ENCODE measurements at places on chromosomes 3 and 15.

DNA sequence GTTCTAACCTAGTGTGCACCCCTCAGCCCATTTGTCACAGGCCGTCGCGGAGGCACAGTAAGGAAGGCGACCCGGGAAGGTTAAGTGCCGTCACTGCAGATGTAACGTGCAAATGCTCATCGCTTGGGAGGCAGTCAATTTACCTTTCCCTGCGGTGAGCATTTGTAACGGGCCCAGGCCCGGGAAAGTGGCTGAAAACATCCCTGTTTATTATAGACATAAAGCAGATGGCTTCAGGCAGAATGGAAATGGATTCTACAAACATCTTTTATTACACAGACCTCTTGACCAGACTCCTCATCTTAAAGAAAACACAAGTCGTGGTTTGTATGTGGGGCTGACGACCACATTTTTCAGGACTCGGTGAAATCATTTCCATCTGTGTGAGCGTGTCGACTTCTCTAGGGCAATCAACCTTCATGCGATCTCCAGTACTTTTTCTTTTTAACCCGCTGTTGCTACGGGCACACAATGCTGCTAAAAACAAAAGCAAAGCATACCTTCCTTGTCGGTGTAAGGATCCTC is 43.6 kb downstream of the NMNAT3 start:
- no peak overlapping the region for H3K4me3 ChIP-seq
- no peak for DNase-seq
- H3K36me3 ChIP-seq = no peaks in the 10 kb centered on the region

DNA sequence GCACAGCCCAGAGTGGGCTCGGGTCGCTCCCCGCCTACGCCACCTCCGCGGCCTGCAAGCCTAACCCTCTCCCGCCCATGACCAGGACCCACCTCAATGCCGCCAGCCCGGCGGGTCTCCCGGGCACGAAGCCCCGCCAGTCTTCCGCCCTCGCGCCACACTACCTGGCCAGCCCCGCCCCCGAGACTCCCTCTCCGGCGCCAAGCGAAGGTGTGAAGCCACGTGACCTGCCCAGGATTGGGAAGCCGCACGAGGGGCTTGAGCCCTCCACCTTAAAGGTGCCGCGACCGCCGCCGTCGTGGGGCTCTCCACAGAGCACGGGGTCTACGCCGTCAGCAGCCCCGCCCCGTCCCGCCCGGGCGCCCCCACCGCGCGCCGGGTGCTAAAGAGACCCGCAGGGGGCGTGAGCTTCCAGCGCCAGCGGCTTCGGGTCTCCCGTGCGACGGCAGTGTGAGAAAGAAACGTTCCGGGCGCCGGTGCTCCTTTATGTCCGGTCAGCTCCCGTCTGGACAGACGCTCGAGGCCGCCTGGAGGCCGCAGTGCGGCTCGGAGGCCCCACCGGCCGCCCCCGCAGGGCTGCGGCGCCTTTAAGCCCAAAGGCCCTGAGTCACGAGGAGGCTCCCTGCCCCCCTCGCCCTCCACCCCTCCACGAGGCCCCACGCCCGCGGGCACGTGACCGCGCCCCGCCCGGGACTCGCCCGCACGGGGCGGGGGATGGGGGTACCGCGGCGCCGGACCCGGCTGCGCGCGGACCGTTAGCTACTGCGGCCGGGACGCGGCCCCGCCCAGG is at the start of gene CPEB1:
TSS of gene CPEB1 (minus strand) at position 319 of the 790 bp plus-strand sequence. CDS start 18,904 bp downstream, outside the sequence.
- peaks cover 12% of the 10 kb centered on the region for H3K4me1 ChIP-seq
- no peak within 1 kb of the TSS for H3K27ac ChIP-seq
- peak within 1 kb of the TSS; percentile 49 for H3K4me3 ChIP-seq
- no peaks in the 10 kb centered on the region for H3K27me3 ChIP-seq

DNA sequence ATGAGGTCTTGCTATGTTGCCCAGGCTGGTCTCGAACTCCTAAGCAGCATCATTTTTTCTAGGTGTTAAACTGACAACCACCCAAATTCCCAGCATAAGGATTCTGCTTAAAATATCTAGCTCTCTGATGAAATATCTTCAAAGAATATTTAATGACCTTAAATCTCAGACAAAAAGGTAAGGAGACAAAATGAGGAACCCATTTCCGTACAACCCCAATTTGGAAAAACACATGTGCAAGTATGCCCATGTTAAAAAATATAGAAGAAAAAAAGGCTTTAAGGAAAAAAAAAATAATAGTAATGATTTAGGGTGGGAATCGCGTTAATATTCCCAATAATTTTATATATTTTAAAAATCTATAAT is 1.4 kb upstream of the SACM1L start:
- DNase-seq = no peak
- no peaks in the 10 kb centered on the region for H3K36me3 ChIP-seq
- no peak overlapping the region for H3K27ac ChIP-seq
- H3K27me3 ChIP-seq = no peaks in the 10 kb centered on the region
- peaks cover 37% of the 10 kb centered on the region for H3K4me1 ChIP-seq

DNA sequence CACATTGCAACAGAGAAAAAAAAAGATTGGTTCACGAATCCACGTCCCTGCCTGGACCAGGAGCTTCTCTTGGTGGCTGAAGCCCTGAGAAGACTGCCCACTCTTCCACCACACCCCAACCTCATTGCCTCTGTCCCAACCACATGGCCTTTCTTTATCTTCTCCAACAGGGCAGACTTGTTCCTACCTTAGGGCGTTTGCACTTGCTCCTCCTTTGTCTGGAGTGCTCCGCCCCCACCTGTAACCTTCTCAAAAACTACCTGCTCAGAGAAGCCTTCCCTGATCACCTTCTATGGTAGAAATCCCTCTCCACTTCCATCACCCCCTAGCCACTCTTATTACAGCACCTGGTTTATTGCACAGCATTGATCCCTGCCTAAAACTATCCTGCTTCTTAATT is 64.7 kb downstream of the ITGA11 start:
- H3K27ac ChIP-seq = no peak overlapping the region
- H3K4me3 ChIP-seq = no peak overlapping the region
- DNase-seq = no peak
- H3K27me3 ChIP-seq = no peaks in the 10 kb centered on the region

DNA sequence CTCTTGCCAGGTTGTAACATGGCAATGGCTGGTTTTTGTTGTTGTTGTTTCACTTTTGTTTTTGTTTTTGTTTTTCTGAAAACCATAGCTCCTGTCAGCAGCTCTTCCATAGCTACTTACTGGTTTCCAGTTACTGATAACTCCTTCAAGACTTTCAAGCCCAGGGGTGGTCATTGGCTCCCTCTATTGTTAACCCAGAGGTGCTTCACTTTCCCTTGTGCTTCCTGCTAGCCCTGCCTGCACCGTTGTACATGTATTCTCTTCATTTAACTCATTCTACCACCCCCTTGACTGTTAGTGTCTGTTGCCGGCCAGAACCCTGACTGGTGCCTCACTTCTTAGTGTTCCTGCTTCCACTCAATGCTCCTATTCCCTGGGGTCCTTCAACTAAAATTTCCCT is 4.2 kb upstream of the TRAT1 start:
- peak; percentile 14 for DNase-seq
- H3K27ac ChIP-seq = no peak overlapping the region
- H3K27me3 ChIP-seq = no peaks in the 10 kb centered on the region
- no peaks in the 10 kb centered on the region for H3K36me3 ChIP-seq
- H3K4me1 ChIP-seq = no peaks in the 10 kb centered on the region
- H3K4me3 ChIP-seq = no peak overlapping the region

All from thyroid gland (tissue), 4 donors.